Activated CD8-positive, alpha-beta T cell treated with anti-CD3 and anti-CD28 coated beads for 36 hours (primary cell): ENCODE measurements at places on chromosomes 1 and 21. TPM values are rescaled to one million over a fixed set of nuclear protein-coding genes. Genes with fewer than 3 reads are reported as not detected.

DNA sequence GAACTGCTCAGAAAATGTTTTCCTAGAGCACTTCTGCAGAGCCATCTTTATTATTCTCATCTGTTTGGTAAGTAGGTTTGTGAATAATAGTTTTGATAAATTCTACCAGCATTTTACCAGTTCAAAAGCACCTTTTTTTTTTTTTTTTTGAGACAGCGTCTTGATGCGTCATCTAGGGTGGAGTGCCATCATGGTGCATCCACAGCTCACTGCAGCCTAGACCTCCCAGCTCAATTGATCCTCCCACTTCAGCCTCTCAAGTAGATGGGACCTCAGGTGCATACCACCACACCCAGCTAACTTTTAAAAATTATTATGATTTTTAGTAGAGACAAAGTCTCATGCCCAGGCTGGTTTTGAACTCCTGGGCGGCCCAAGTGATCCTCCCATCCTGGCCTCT is 9.8 kb upstream of the RHBG start:
- H3K27ac ChIP-seq = no peak overlapping the region
- H3K4me3 ChIP-seq = no peak overlapping the region
- DNase-seq = no peak
- peaks cover 16% of the 10 kb centered on the region for H3K27me3 ChIP-seq

DNA sequence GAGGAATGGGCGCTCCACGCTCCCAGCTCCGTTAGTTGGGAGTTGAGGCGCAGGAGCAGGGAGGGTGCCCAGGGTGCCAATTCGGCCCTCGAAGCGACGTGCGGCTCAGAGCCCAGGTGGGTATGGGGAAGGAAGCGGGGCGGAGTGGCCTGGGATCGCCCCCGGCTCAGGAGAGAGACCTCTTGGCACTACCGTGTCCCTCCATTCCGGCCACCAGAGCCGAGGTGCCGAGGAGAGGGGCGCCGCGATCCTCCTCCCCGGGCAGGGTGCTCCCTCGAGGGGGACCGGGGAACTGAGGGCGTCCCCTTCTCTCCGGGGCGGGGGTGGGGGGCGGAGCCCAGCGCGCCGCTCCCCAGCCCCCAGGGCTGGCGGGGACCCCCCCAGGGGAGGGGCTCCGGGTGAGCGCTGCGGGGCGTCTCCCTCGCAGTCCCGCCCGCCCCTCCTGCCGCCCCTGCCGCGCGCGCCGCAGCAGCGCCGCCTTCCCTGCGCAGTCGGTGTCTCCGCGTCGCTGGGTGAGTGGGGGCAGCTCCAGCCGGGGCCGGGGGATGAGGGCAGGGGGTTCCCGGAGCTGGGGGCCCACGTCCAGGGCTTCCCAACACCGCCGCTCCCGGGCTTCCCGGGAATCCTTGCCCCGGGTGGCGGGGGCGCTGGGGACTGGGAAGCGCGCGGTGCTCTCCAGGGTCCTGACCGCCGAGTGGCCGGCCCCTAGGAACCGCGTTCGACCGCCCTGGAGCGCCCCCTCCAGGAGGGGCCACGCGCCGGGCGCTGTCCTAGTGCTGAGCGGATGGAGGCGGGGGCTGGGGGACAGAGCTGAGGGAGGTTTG is at the start of gene HPCA:
HPCA (plus strand) TSS at position 488 of the 824 bp plus-strand sequence. CDS start 2,408 bp downstream, outside the sequence.
- no peaks in the 10 kb centered on the region for H3K36me3 ChIP-seq
- peak; percentile 63 for DNase-seq
- no peak within 1 kb of the TSS for H3K27ac ChIP-seq
- H3K4me3 ChIP-seq = no peak within 1 kb of the TSS

DNA sequence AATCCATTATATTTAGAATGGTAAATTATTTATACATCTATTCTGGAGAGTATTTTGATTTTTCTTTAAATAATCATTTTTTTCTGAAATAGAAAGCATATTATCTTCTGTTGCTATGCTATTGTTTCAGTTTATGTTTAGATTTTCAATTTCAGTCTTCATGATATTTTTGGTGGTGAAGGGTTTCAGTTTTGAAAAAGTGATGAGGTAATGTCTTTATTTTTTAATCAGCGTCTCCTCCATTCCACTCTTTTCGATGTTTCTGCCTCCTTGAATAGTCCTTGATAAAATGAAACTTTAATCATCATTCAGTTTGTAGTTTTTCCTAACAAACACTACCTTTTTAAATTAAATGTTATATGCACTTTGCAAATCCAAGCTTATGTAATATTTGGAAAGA is 428.6 kb downstream of the PTPRC start:
- no peak for DNase-seq
- H3K27ac ChIP-seq = no peak overlapping the region
- H3K27me3 ChIP-seq = no peaks in the 10 kb centered on the region
- H3K36me3 ChIP-seq = no peaks in the 10 kb centered on the region
- H3K4me3 ChIP-seq = no peak overlapping the region

Gene BACE2
- total RNA-seq = 1.1 TPM

DNA sequence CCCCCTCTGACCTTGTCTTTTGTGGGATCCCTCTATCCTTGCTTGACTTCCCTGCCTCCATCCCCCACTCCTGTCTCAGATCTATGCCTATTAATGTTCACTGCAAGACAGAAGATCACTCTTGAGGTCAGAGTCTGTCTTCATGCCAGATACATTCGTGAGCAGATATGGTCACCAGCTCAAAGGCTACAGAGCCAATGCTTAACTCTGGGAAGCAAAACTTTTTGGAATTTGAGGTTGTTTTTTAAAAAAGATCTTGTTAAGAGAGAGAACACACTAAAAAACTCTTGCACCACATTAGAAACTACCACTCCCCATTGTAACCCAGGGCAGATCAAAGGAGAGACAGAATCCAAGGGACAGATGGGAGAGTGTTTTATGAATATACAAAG is 17.1 kb upstream of the A3GALT2 start:
- peaks cover 28% of the 10 kb centered on the region for H3K4me1 ChIP-seq
- H3K27ac ChIP-seq = no peak overlapping the region
- H3K4me3 ChIP-seq = no peak overlapping the region
- H3K36me3 ChIP-seq = peaks cover 9% of the 10 kb centered on the region
- no peaks in the 10 kb centered on the region for H3K27me3 ChIP-seq
- DNase-seq = no peak

DNA sequence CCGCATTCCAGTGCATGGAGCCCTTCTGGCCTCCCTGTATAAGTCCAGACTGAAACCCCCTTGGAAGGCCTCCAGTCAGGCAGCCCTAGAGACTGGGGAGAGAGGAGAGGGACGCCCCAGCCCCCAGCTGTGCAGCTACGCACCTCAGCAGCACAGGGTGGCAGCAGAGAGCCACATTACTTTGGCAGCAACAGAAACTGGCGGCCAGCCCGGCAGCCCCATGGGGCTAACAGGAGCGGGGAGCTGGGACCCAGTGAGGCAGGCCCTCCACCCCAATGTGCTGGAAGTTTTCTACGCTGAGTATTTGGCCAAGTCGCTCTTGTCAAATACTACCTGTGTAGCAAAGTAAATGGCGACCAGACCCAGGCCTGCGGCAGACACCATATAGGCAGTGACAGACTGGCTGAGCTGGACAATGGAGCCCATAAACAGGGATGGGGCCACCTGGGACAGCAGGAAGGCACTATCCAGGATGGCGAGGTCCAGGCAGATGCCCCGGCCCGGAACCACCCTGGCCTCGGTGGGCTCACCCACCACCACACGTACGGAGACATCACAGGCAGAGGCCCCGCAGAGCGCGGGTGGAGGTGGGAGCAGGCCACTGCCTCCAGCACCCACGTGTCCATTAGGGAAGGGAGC is 21.2 kb downstream of the SLC45A3 start:
- H3K27me3 ChIP-seq = no peaks in the 10 kb centered on the region
- DNase-seq = peak; percentile 86
- no peaks in the 10 kb centered on the region for H3K36me3 ChIP-seq

Gene DENND2C
- total RNA-seq = 1.5 TPM

DNA sequence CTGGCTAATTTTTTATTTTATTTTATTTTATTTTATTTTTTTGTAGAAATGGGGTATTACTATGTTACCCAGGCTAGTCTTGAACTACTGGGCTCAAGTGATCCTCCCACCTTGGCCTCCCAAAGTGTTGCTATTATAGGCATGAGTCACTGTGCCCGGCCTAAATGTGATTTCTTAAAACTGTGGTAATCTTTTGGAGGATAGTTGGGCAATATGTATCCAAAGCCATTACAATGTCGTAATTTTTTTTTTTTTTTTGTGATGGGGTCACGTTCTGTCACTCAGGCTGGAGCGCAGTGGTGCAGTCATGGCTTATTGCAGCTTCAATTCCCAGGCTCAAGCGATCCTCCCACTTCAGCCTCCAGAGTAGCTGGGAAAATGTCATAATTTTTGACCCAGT is 14.2 kb downstream of the ETV3L start:
- no peak for DNase-seq
- H3K27ac ChIP-seq = no peak overlapping the region
- H3K4me1 ChIP-seq = no peaks in the 10 kb centered on the region
- H3K27me3 ChIP-seq = peaks cover 5% of the 10 kb centered on the region

DNA sequence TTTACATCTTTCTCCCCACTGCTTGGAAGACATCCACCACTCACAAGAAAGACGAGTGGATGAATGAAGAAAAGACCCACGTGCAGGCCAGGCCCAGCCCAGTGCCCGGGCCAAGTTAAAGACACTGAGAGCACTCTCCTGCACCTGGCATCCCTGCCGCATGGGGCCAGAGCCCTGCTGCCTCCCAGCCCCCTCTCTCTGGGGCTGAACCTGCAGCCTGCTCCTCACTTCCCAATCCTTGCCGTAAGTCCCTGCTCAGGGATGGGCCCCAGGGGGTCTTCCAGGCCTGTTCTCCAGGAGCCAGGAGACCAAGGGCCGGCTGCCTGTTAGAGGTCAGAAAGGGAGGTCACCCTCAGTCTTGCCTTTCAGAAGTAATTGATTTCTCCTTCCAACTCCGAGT is 168.5 kb upstream of the ZC3H12A start:
- no peaks in the 10 kb centered on the region for H3K4me1 ChIP-seq
- no peaks in the 10 kb centered on the region for H3K36me3 ChIP-seq
- H3K27ac ChIP-seq = no peak overlapping the region
- DNase-seq = no peak
- H3K27me3 ChIP-seq = peaks cover 3% of the 10 kb centered on the region

DNA sequence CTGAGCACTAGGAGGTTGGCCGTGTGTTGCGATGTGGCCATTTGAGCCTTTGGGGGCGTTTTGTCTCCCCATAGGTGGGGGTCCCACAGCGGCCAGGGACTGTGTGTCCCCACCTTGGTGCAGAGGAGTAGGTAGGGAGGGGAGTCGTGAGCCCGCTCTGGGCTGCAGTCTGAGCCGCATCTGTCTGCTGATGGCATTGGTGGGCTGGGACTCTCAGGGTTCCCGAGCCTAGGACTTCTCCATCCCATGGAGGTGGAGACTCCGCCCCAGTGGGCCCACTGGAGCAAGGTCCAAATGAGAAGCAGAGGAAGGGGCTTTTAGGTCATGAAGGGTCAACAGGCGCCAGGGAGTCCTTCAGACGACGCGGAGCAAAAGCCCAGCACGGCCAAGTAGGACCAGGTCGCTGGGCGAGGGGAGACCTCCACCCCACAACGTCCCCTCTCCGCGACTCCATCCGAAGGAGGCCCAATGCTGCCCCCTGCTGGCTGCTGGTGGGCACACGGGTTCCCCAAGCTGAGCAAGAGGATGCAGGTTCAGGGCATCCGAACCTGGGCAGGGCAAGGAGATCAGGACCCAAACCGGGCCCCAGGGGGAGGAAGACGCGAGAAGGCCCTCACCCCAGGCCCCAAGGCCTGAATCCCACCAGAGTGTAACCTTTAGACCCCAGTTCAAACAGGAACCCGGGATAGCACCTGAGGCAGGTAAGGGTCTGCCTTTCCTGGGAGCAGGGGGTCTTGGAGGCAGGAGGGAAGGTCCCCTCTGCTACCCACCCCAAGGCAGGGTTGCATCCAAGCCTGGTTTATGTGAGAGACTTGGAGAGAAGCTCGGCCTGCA is 14.9 kb downstream of the TTC34 start:
- no peak overlapping the region for H3K4me3 ChIP-seq
- peaks cover 29% of the 10 kb centered on the region for H3K27me3 ChIP-seq
- H3K27ac ChIP-seq = no peak overlapping the region
- H3K4me1 ChIP-seq = peaks cover 3% of the 10 kb centered on the region

Gene TNFSF18
- total RNA-seq = not detected

Gene UBE2U
- not detected for total RNA-seq

- no peaks in the 10 kb centered on the region for H3K4me1 ChIP-seq
- no peak overlapping the region for H3K27ac ChIP-seq
- no peaks in the 10 kb centered on the region for H3K36me3 ChIP-seq
- H3K4me3 ChIP-seq = no peak overlapping the region
- H3K27me3 ChIP-seq = peaks cover 17% of the 10 kb centered on the region
- DNase-seq = no peak
Observed at GRCh38 chr1:20540281-20540680, 12.1 kb upstream of the FAM43B start.

Gene TMEM269
- 0.32 TPM for total RNA-seq

DNA sequence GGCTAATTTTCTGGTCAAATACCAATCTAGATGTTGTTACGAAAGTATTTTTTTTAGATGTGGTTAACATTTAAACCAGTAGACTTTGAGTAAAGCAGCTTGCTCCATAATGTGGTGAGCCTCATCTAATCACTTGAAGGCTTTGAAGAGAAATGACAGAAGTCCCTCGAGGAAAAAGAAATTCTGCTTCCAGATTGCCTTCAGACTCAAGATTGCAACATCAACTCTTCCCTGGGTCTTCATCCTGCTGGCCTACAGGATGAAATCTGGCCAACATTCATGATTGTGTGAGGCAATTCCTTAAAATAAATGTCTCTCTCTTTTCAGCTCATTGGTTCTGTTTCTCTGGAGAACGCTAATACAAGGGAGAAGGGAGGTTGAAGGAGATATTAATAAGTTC is 32.5 kb upstream of the SSX2IP start:
- no peak overlapping the region for H3K27ac ChIP-seq
- H3K4me3 ChIP-seq = no peak overlapping the region
- H3K27me3 ChIP-seq = no peaks in the 10 kb centered on the region
- no peak for DNase-seq

GRCh38 chr1:107525145-107525544 is 384.3 kb downstream of the NTNG1 start:
- H3K4me1 ChIP-seq = no peaks in the 10 kb centered on the region
- no peak for DNase-seq
- H3K27ac ChIP-seq = no peak overlapping the region
- H3K36me3 ChIP-seq = no peaks in the 10 kb centered on the region
- peaks cover 2% of the 10 kb centered on the region for H3K27me3 ChIP-seq

DNA sequence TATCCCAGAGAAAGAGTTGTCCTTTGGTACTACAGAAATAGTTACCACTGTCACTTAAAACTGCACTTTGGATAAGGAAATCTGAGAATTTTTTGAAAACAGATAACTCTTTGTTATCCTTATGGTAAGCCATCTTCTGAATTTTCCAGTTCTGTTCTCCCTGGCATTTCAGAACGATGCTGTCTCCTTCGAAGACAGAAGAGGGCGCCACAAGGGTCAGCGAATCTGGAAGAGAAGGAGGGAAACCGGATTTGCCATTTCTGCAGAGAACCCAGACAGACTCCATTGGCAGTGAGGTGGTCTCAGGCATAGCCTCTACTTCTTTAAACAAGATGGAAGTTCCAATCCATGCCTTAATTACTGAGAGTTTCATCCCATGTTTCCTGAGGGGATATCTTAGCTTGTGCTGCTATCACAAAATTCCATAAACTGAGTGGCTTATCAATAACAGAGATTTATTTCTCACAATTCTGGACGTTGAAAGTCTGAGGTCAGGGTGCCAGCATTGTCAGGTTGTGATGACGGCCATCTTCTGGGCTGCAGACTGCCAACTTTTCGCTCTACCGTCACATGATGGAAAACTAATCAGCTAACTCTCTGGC is 6.4 kb downstream of the FCRL2 start:
- H3K27ac ChIP-seq = no peak overlapping the region
- H3K27me3 ChIP-seq = no peaks in the 10 kb centered on the region
- DNase-seq = no peak
- H3K4me3 ChIP-seq = no peak overlapping the region
- no peaks in the 10 kb centered on the region for H3K4me1 ChIP-seq
- no peaks in the 10 kb centered on the region for H3K36me3 ChIP-seq
